ENCODE measurements at places on chromosomes 5 and 9. TPM values are rescaled to one million over a fixed set of nuclear protein-coding genes. Genes with fewer than 3 reads are reported as not detected.

PARP8 gene
- polyA plus RNA-seq: 13.6 TPM

GPR21 gene
- not detected for polyA plus RNA-seq

FAM170A gene
- polyA plus RNA-seq: 0.60 TPM

RICTOR gene
- 3.6 TPM for polyA plus RNA-seq

SPDL1 gene
- polyA plus RNA-seq: 9.3 TPM

GRCh38 chr9:93365427-93366118 lies 85.9 kb upstream of the FAM120A start:
- no peaks in the 10 kb centered on the region for H3K36me3 ChIP-seq
- H3K4me1 ChIP-seq: no peaks in the 10 kb centered on the region
- H3K27me3 ChIP-seq: no peaks in the 10 kb centered on the region
- no peak overlapping the region for H3K27ac ChIP-seq

DNA sequence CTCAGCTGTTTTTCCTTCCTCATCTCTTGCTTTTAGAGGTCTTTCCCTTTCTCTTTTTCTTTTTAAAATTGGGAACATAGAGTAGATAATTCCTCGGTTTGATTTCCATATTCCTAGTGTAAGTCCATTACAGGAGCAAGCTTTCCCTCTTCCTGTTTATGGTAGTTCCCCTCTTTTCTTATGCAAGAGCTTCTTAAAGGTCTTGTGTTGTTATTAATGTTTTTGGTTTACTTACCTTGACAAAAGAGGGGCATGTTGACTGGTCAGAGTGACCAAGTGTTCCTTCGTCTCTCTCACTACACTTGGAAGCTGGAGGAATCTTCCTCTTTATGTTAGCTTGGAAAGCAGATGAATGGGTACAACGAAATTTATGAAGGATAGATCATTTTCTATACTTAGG lies 8.3 kb downstream of the ATG10 start:
- peaks cover 14% of the 10 kb centered on the region for H3K36me3 ChIP-seq
- no peak for DNase-seq
- H3K4me3 ChIP-seq: no peak overlapping the region
- no peaks in the 10 kb centered on the region for H3K4me1 ChIP-seq

DNA sequence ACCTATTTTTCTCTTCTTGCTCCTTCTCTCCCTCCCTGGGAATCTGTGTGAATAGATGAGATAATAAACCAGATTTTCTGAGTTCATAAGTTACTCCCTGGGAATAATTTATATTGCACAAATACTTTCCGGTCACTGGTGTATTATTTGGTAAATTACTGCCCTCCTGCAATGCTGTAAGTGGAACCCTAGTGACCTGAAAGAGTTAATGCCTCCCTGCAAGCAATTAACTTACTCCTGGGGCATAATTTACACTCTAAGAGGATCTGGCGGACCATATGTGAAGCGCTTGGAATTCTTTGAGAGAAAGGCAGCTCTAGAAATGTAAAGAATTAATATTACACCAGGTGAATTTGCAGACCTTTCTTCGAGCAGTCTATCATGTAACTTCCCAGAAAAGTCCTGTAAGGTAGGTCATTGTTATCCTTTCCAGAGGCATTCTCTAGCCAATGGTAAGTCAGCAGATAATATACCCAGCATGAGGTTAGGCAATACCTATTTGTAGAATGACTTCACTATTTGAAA lies 7.0 kb upstream of the GDNF start:
- no peaks in the 10 kb centered on the region for H3K4me1 ChIP-seq
- no peaks in the 10 kb centered on the region for H3K36me3 ChIP-seq
- H3K4me3 ChIP-seq: no peak overlapping the region
- no peak for DNase-seq
- H3K27ac ChIP-seq: no peak overlapping the region

DNA sequence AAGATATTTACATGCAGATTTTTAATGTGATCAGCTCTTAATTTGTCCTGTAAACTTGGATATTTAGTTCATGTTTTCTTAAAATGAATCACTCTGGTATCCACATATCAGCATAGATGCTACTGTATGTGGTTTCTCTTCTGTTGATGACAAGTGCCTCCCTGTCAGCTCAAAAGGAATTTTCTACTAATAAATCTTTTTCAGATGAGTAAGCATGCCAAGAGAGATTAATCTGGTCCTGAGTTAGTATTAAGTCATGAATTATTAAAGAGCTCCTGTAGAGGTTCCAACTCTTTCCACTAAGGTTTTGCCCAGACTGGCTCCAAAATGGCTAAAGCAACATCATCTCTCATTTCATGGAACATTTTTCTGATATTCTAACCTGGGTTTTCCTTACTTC lies 129.2 kb downstream of the GOLPH3 start:
- no peak for DNase-seq
- no peaks in the 10 kb centered on the region for H3K27me3 ChIP-seq

DNA sequence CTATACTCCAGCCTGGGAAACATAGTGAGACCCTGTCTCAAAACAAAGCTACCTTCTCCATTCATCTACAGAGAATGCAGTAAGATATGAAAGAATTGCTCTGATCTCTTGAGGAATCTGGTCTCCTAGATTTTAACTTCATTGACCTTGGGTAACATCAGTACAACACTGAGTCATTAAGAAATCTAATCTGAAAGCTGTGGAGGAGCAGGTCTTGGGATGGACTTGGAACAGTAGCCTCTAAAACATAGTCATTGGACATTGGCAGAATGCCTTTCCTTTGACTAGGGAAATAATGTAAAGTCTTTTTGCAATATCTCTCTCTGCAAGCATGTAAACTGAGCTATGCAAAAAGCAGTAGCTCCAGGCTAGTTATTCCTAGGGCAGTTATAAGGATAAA lies 58.1 kb downstream of the KCNN2 start:
- H3K4me3 ChIP-seq: no peak overlapping the region
- no peak overlapping the region for H3K27ac ChIP-seq
- H3K27me3 ChIP-seq: no peaks in the 10 kb centered on the region
- H3K4me1 ChIP-seq: no peaks in the 10 kb centered on the region
- no peak for DNase-seq

DNA sequence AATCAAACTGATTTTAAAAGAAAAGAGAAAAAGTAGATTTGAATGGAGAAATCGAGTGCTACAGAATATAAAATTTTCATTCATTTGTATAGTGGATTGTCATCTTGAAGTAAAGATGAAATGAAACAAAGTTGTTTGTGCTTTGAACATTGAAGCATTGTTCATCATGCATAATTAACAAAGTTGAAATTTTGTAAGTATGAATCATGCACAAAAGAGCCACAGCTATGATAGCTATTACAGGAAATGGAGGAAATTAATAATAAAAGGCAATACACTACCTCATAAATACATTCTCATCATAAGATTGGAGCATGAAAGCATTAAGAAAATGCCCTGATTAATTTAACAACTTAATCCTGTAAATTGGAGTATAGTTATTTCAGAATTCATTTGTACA lies 153.4 kb upstream of the TLX3 start:
- H3K4me3 ChIP-seq: no peak overlapping the region
- H3K27ac ChIP-seq: no peak overlapping the region
- no peaks in the 10 kb centered on the region for H3K36me3 ChIP-seq
- no peak for DNase-seq

Measured in sigmoid colon (tissue), 7 donors.